ENCODE measurements at places on chromosomes 13 and 19. TPM values are rescaled to one million over a fixed set of nuclear protein-coding genes. Genes with fewer than 3 reads are reported as not detected.

- no peak for DNase-seq
Observed at GRCh38 chr19:52214241-52214640, 24.4 kb downstream of the PPP2R1A start.

GRCh38 chr13:31885994-31886393 lies 145.6 kb upstream of the FRY start:
- DNase-seq: no peak

DNA sequence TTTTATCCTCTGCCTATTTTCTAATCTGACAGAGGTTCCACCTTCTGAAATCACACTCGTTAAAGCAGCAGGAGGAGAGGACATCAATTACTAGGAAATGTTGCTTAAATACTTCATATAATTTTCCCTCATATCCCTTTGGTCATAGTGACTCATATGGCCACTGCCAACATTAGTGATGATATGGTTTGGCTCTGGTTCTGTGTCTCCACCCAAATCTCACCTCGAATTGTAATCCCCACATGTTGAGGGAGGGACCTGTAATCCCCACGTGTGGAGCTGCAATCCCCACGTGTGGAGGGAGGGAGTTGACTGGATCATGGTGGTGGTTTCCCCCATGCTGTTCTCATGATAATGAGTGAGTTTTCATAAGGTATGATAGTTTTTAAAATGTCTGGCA lies 618.4 kb upstream of the SLITRK5 start:
- no peak for DNase-seq

GRCh38 chr13:63540061-63540460 lies 2124.4 kb upstream of the PCDH20 start:
- DNase-seq: no peak

Gene ZNF112
- polyA plus RNA-seq: 6.9 TPM

Data from AG04450 (cell line).